Activated CD4-positive, alpha-beta T cell treated with anti-CD3 and anti-CD28 coated beads for 36 hours (primary cell): ENCODE measurements at places on chromosomes 5 and 9.

- no peak for DNase-seq
These were observed 28.5 kb downstream of the TBC1D2 start for GRCh38 chr9:98226957-98227356.

DNA sequence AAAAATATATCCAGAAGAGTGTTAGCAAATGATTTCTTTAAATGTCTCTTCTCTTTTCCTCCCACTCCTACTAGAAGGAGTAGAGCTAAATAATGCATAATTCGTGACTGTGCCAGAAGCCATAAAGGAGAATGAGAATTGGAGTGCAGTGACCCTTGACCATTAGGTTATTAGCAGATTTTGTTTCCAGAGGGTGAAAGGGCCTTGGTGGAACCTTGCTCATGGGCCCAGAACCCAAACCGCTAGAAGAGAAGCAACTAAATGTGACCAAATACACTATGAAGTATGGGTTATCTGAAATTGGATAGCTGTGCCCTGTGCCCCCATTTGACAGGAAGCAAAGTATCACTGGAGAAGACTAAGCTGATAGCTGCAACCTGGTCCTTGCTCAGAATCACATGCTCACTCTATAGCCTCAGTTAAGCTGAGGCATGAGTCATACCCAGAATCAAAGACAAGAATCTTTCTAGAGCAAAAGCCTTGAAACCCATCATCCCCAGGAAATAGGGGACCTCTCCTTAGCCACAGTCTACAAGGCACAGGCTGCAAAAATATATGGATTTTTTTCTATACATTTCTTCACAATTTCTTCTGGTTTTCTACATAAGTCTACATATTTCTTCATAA, 36.3 kb downstream of the CAPSL start:
- DNase-seq = peak; percentile 42

GRCh38 chr9:105656131-105656921, 5.9 kb upstream of the TAL2 start:
- peak; percentile 44 for DNase-seq

- no peak for DNase-seq
These were observed 831 bp downstream of the IGFBPL1 start for GRCh38 chr9:38423273-38423972.

DNA sequence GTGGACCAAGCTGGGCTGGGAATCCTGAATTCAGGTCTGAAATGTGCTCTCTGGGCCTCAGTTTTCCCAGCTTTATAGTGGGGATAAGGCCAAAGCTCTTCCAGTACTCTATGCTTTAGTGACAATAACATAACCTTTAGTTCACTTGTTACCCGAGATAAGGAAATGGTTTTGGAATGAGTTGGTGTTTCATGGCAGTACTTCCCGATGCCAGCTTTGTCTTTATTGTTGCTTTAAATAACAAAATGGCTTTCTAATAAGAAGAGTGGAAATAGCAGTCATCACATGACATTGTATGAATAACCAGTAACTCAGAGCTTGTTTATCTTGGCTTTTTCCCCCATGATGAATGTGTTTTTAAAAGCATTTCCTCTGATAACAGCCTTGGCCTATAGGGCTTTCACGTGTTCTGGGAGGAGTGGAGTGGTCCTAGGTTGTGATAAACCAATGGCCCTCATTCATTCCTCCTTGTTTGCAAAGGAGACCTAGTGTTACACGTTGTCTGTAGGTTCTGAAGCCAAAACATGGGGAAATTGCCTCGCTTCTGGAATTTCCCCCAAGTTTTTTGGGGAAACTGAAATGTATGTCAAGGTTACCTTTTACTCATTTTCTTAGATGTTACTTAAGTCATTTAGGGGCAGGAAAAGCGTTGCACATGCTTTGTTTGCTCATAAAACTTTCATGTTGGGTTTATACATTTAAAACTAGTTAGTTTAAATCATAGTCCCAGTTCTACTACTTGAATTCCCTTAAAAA, 53.7 kb downstream of the ZNF618 start:
- no peak for DNase-seq

DNA sequence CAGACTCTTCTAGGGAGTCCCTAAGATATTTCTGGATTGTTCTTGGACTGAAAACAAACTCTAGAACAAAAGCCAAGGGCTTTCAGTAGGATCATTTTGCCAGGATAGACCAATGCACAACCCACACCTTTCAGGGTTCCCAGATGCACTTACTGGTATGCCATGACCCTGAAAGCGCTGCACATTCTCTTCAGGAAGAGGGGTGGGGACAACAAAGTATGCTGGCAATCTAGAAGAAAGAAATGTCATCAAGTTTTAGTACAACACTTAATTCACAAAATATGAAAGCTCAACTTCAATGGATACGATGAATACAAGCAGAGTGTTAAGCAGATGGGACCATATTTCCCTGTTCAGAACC, 57.2 kb downstream of the MTMR12 start:
- no peak for DNase-seq
